H4 (cell line): ENCODE measurements at places on chromosomes 12 and 14. TPM values are rescaled to one million over a fixed set of nuclear protein-coding genes. Genes with fewer than 3 reads are reported as not detected.
A peak's percentile ranks its signal among the peaks of the same experiment; 100 is the strongest.

GRCh38 chr12:39846304-39846703, 226.7 kb upstream of the ABCD2 start:
- DNase-seq: no peak

The FOXG1 gene
- total RNA-seq: 4.8 and 8.2 TPM in 2 replicates

GRCh38 chr12:62323386-62323785, 63.2 kb downstream of the USP15 start:
- no peak for DNase-seq

The ACVRL1 gene
- total RNA-seq: 4.1 and 4.8 TPM in 2 replicates

- DNase-seq: no peak
Measured at GRCh38 chr12:21715386-21715785, 57.7 kb upstream of the LDHB start.

The ART4 gene
- not detected in 2 replicates for total RNA-seq

GRCh38 chr14:22449600-22449905, 139.5 kb downstream of the DAD1 start:
- no peak for DNase-seq

GRCh38 chr12:33314223-33314622, 125.4 kb downstream of the SYT10 start:
- DNase-seq: no peak

DNA sequence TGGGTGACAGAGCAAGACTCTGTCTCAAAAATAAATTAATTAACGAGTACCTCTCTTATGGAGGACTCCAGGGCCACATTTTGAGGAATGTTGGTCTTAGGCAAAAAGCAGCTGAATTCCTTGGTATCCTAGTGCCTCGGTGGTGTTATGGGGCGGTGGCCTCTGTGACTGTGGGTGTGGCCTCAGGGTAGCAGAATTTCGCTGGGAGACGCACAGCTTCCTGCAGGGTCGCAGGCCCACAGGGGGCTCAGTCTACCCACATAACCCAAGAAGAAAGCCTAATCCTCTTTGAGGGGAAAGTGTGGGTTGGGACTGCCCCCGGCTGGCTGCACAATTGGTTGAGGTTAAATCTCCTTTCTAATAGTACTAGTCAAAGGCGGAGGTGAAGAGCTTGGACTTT, 11.2 kb upstream of the SERPINA4 start:
- DNase-seq: no peak

GRCh38 chr14:79074510-79074909, 904.3 kb downstream of the NRXN3 start:
- DNase-seq: no peak

GRCh38 chr12:12976366-12976765, 23.7 kb downstream of the HEBP1 start:
- peak; percentile 54 for DNase-seq

- DNase-seq: peak; percentile 66
Measured at GRCh38 chr14:28765831-28766468, 637 bp upstream of the FOXG1 start.

- no peak for DNase-seq
Measured at GRCh38 chr14:24085215-24085614, 8.9 kb upstream of the PCK2 start.

DNA sequence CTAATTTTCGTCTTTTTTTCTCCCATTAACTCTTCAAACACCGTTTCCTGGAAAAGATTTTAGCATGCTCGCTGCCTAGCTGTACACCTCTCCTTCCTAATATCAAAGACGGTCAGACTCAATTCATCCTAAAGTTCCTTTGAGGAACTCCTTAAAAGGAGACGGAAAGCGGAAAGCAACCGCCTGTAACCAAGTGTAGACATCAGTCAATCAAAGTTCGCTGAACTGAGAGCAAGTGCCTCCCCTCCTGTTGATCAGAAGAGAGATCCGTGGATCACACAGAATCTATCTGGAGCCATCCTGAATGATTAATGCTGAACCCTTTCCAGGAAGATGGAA, 412 bp upstream of the TEP1 start:
- DNase-seq: no peak

DNA sequence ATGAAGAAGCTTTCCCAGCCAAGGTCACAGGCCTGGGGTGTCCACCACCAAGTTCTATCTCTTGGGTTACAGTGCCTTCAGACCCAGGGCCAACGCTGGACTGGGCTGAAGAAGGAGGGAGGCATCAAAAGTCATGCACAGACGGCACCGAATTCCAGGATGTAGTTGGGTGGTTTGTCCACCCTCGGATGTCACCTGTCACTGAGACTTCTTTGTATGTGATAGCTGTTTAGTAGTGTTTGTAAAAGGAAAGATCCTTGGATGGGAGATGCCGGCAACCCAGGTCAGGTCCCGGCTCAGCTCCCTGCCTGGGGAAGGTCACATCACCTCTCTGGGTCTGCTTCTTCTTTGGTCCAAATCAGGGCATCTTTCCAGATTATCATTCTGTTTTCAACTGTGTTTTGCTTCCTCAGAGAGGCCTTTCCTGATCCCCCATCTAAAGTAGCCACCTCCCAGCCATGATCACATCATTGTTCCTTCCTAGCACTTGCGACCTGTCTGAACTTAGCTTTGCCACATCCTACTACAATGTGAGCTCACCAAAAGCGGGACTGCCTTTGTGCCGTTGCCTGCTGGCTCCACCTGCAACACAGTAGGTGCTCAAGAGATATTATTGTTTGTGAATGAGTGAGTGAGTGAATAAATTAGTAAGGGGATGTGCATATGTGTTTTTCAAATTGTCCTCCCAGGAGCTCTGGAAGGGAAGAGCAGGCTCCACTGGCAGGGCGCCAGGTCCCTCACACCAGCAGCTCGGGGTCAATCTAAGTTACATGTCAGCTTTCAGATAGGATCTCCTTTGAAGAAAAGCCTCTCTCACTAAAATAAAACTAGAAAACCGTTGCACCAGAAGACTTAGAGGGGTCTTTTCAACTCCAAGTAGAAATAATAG, 2.1 kb downstream of the TSPAN11 start:
- DNase-seq: no peak

The STAC3 gene
- not detected in 2 replicates for total RNA-seq
